ENCODE measurements at places on chromosomes 2 and 18.

GRCh38 chr2:208406474-208407451, at the start of gene PTH2R:
Gene PTH2R, plus strand, starts transcription at chr2:208406792. Its CDS starts 252 bp downstream, at chr2:208407044.
- no peak for DNase-seq

DNA sequence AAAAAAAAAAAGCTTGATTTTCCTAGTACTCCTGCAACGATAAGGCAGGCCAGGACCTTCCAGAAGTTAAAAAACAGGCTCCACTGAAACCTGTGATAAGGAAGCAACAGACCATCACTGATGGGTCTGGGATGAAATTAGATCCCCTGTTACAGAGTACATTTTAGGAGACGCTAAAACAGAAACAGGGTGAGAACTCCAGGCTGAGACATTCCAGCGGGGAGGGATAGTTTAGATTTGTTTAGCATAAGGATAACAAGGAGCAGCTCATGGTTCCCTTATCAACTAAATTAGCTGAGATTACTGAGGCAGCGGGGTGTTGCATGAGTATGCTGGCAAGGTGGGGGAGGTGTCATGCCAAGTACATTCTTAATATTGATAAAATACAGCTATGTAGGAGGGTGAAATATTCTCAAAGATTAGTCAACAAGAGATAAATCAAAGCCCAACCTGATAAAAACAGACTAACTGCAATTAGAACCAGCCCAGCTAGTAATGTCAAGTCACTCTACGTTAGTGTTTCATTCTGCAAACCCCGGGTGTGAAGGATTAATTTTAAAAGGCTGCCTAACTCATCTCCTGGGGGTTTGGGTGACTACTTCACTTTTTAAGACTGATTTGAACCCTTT, 75.0 kb upstream of the BZW1 start:
- no peak for DNase-seq

- no peak for DNase-seq
Observed at GRCh38 chr18:59502274-59503175, 143.5 kb upstream of the LMAN1 start.

- DNase-seq = peak; percentile 94
Observed at GRCh38 chr18:74806700-74807416, 209.2 kb downstream of the ZNF407 start.

- DNase-seq = no peak
Observed at GRCh38 chr18:59549503-59550173, 147.6 kb downstream of the CCBE1 start.

GRCh38 chr2:233036162-233036838, 3.8 kb downstream of the NEU2 start:
- no peak for DNase-seq

DNA sequence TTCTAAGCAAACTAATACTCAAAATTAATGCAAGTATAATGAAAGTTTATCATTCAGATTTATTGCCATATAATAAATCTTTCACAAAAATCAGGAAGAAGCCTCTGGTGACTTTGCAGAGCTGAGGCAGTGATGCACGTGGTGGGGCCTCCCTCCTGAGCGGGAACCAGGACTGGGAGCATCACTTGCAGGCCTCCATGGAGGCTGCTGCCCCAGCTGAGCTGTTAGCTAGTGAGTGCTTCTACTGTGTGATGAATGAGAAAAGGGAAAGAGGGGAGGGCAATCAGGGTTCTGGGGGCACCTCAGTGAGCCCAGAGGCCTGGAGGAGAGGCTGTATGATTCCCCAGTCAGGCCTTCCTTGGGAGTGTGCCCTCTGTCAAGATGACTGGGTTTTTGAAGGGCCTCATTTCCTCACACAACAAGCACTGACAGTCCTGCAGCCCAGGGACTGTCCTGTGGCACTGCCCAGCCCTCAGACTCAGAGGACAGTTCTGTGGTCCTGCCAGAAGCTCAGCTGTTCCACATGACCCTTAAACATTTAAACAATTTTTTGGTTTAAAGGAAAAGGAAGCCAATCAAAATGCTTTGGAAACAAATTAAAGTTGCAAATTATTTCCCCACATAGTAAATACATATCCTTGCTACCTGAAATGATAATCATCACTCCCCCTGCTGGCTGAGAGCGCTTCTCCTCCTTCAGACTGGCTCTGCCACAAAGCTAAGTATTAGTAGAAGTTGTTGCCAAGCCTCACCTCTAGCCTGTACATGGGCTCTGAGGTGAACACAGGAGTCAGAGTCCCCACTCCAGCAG, 90.9 kb upstream of the SMAD7 start:
- no peak for DNase-seq

DNA sequence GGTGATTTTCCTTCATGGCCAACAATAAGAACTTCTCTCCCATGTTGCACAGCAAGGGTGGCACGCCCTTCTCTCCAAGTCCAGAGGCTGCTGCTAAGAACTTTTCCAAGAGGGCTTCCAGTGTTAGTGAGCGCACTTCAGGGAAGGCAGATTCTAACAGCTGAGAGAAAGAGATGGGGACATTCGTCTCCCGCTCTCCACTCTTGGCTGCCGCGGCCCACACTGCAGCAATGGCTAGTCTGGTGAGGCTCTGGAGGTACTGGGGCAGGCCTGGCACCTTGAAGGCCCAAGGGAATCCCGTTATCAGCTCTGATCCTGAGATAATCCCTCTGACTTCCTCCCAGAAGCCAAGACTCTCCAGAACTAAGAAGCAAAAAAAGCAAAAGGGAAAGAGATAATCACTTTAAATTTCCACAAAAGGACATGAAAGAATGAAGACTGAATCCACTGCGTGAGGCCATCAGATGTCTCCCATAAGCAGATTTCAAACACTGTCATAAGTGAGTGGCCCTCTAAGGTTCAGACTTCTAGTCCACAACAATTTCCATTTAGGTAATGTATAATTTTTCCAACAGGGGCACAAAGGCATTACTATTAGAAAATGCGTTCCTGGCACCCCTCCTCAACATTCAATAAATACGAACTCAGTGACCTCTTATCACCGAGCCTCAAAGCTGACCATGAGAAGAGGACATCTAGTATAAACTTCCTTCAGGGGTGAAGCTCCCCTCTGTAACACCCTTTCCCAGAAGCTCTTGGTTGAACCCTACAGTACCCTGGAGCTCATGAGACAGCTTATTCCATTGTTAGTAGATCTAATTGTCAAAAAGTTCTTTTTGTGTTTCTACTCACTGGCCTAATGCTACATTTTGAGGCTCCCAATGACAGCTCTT, 66.7 kb upstream of the ZFP36L2 start:
- DNase-seq = no peak

DNA sequence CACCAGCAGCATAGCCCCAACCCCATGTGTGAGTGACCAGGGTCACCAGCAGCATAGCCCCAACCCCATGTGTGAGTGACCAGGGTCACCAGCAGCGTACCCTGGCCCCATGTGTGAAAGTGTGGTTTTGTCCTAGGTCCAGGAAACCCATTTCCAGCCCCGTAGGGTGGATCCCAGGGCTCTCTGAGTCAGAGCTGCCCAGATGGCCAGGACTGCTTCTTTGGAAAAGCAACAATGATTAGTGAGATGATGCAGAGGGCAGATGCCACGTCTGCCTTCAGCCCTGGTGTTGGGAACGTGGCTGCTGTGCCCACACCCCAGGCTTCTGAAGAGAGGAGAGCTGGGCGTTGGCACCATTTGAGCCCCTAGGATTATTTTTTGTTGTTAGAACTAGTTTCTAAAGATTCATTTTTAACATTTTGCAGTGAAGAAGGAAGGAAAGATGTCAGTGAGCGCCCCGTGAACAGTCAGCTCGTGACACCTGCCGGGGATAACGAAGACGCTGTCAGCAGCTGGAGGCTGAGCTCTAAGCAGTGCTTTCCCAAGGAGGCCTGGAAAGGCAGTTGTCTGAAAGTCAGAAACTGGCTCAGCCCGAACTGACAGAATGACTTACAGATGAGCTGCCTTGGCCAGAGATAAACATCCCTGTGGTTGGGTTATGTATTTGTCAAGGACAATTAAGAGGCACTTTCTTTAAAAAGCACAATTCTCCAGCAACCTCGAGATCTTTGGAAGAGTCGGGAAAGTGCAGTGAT, 32.1 kb upstream of the KCNG2 start:
- DNase-seq = no peak

- DNase-seq = no peak
Observed at GRCh38 chr2:234795272-234795920, 156.4 kb upstream of the SH3BP4 start.

DNA sequence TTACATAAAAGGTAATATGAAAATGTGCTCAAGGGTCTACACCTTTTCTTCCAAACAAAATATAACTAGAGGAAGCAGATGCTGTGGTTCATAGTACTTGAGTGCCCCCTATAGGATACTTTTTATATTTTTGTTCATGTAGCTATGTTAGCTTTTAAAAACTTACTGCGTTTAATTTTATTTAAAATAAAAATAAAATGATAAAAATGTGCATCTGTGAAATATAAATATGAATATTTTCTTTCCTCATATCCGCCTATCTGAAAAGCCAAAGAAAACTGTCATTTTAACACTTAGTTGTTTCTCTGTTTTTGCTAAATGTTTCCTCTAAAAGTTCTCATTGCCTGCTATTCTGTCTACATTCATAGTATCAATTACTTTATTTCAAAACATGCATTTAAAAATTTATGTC, 9.6 kb upstream of the LRP1B start:
- no peak for DNase-seq

DNA sequence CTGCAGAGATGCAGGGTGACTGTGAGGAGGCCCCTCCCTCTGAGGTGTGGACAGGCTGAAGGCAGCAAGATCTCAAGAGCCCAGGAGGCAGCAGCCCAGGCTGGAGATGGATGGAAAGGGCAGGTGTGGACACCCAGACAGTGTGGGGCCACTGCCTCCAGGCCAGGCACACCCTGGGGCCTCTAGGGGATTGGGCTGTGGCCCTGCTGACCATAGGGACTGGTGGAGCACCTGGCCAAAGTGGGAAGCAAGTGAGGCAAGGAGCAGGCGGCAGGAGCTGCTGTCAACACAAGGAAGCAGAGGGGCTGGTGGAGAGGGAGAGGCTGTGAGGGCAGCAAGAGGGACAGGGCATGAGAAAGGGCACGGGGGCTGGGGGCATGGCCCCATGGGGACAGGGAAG, 10.8 kb downstream of the SNED1 start:
- no peak for DNase-seq

GRCh38 chr18:61129001-61129400, 204.2 kb upstream of the CDH20 start:
- no peak for DNase-seq

DNA sequence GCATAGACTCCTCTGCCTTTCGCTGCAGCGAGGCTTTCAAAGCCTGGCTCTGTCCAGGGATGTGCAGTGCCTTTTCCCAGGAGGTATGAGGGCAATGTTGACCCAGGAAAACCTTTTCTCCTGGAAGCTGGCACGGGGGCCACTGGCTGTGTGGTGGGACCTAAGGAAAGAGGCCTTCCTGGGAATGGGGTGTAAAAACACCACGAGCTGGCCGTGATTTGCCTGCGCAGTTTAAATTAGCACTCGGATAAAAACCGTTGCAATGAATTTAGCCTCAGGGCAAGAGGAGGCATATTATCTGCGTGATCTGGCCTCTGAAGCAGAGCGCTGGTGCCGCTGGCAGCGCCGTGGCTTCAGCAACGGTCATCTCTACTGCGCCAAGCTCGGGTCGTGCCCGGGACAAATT, 3.0 kb downstream of the OSR1 start:
- no peak for DNase-seq

DNA sequence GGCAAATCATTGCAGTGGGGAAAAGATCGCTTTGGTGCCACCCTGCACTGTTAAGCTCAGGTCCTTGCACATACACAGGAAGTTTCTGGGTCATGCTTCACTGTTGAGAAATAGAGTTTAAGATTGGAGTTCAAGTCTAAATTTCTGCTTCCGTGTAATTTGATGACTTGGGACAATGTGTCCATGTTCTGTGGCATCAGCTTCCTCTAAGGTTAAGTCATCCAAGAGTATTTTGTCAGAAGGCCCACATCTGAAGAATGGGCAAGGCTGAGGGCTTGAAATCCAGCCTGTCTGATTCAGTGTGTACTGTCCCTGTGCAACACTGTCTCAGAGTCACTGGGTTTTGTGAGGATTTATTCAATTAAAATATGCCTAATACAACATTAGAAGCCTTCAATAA, 880.7 kb downstream of the SUCLG1 start:
- DNase-seq = no peak

GRCh38 chr2:145220496-145220895, 700.6 kb upstream of the ZEB2 start:
- no peak for DNase-seq

GRCh38 chr2:182818501-182818900, 47.9 kb downstream of the FRZB start:
- DNase-seq = no peak

- DNase-seq = no peak
Observed at GRCh38 chr18:44730803-44731529, 50.3 kb downstream of the SETBP1 start.

DNA sequence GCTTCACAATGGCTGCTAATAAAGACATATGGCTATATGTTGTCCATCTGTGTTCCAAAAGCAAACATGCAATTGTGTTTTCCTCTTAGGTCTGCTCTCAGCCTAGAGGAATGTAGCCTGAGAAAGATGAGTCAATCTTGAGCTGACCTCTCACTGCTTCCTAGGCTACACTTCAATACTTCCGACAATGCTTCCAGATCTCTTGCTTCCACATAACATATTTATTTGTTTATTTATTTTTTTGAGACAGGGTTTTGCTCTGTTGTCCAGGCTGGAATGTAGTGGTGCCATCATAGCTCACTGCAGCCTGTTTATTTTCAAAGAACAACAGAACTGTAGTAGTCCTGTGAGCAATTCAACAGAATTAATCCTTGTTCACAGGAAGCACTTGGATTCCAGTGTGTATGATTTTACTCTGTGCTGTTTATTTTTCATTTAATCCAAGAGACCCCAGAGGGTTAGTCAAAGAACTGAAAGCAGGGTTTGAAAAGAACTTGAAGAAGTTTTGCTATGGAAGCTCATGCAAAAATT, 437.9 kb downstream of the TXNL1 start:
- peak; percentile 43 for DNase-seq

DNA sequence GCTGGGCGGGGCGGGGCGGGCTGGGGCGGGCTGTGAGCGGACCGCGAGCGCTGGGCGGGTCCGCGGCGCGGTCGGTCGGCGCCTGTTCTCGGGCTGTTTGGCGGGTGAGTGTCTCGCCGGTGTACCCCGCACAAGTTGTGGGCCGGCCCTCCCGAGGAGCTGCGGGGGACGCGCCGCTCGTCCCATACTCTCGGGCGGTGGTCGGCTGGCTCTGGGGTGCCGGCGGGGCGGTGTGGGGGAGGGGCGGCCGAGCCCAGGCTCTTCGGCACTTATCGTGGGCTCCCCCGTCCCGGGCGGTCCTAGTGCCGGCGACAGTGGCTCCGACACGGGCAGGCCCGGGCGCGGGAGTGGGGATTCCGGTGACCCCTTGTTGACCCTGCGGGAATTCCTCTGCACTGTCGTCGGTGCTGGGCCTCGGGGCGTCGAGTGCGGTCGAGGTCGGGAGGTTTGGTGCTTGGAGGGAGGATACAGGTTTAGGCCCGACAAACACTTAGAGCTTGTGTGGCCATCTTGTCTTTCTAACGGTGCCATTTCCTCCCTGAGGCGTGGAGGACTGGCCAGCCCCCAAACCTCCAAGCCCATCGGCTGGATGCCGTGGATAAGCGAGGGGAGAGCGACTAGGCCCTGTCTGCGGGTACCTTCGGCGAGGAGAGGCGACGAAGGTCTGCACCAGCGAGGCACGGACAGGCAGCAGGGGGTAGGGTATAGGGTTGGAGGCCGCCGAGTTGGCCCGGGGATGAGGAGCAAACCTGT, at the start of gene SEPTIN2:
Gene SEPTIN2, plus strand, starts transcription at position 47 of the 753 bp plus-strand sequence. CDS start 8,308 bp downstream, outside the sequence.
- no peak for DNase-seq
